ENCODE measurements at places on chromosomes 5 and 9.

- H3K4me3 ChIP-seq, result no peak overlapping the region
- H3K36me3 ChIP-seq, result no peaks in the 10 kb centered on the region
- DNase-seq, result no peak
- no peak overlapping the region for H3K27ac ChIP-seq
- H3K27me3 ChIP-seq, result no peaks in the 10 kb centered on the region
These were observed 137.1 kb upstream of the SMIM23 start for GRCh38 chr5:171648279-171649074.

DNA sequence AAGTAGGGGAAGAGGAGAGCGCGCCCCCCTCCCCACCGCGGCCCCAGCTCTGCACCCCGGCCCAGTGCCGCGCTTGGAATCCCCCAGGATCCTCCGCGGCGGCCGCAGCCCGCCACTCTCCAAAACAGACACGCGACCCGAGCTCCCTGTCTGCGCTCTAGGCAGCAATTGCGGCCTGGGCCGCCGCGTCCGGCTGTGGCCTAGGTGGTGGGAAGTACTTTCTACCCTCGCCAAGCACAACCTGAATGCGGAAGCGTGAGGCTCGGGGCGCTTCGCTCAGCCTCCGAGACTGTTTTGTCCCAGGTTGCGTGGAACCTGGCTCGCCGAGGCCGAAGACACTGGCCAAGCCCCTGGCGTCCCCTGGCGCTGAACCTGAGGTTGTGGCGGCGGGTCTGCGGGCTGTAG is 3.3 kb upstream of the FOXB2 start:
- H3K27me3 ChIP-seq, result peaks cover 100% of the 10 kb centered on the region
- H3K36me3 ChIP-seq, result no peaks in the 10 kb centered on the region
- no peak overlapping the region for H3K27ac ChIP-seq
- H3K4me1 ChIP-seq, result peaks cover 10% of the 10 kb centered on the region
- H3K4me3 ChIP-seq, result peak overlapping the region; percentile 24

DNA sequence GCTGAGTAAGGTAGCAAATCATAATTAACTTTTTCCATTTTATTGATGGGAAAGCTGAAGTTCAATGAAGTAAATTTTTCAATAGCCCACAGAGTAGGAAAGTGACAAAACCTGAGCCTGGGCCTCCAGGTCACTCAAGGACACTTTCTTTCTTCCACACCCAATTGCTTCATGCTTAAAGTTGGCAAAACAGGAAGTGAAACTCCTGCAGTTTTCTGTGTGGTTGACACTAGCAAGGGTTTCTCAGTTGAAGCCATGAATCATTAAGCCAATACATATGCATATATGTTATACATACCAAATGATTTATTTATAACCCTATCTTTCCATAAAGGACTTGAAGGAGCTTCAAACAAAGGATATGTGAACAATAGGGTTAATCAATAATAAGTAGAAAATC is 13.9 kb downstream of the TLR4 start:
- no peak overlapping the region for H3K27ac ChIP-seq

DNA sequence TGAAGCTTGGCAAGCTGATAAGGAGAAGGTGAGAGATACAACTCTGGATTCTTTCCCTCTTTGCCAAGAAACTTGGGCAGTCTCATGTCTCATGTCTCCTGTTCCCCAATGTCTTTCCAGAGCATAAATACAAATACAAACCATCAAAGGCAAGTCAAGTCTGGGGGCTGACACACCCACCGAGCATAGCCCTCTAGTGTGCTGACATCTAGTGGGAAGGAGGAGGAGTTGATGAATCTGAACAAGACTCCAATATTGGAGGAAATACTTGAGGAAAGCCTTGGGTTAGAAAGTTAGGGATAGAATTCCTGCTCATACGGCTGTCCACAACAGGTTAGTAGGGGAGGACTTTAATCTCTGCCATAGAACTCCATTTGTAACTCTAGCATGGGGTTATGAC is 8.6 kb downstream of the MLANA start:
- H3K27ac ChIP-seq, result no peak overlapping the region
- no peaks in the 10 kb centered on the region for H3K27me3 ChIP-seq
- no peak for DNase-seq
- H3K4me1 ChIP-seq, result no peaks in the 10 kb centered on the region

DNA sequence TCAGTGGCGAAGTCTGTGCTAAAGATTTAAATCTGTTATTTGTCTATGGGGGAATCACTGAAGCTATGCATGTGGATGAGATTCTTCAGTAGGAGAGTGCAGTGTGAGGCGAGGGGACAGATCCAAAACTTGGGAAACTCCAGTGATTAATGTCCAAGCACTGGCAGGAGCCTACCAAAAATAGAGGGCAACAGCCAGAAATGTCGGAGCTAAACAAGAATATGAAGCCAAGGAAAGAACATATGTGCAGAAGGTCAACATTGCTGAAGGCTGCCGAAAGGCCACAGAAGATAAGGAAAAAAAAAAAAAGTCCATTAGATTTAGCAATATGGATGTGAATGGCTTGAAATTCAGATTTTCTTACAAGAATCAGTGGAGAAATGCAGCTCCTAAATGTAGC is 61.8 kb downstream of the C6 start:
- H3K4me1 ChIP-seq, result no peaks in the 10 kb centered on the region
- H3K4me3 ChIP-seq, result no peak overlapping the region
- no peak overlapping the region for H3K27ac ChIP-seq
- no peak for DNase-seq
- no peaks in the 10 kb centered on the region for H3K36me3 ChIP-seq
- H3K27me3 ChIP-seq, result no peaks in the 10 kb centered on the region

- DNase-seq, result no peak
- no peaks in the 10 kb centered on the region for H3K36me3 ChIP-seq
- H3K27me3 ChIP-seq, result no peaks in the 10 kb centered on the region
- H3K4me3 ChIP-seq, result no peak overlapping the region
- H3K27ac ChIP-seq, result no peak overlapping the region
These were observed 18.3 kb downstream of the MARCHF3 start for GRCh38 chr5:127011961-127012644.

DNA sequence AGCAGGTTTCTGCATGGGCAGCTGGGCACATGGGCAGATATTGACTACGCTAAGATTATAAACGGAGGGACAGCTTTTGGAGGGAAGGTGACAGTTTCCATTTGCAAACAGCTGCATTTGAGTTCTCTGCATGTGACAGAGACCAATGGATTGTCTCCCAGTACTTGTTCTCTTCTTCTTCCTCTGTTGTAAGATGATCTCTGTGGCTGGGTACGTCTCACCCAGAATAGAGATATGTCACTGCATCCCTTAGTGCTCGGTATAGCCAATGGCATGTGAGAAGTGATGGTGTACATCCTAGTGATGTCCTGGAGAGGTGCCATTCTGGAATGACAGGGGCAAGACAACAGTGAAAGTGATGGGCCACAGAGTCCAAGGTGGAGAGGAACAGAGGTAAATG is 171.3 kb downstream of the CFAP90 start:
- H3K27me3 ChIP-seq, result no peaks in the 10 kb centered on the region
- H3K36me3 ChIP-seq, result no peaks in the 10 kb centered on the region
- DNase-seq, result no peak

- no peaks in the 10 kb centered on the region for H3K4me1 ChIP-seq
- no peak overlapping the region for H3K4me3 ChIP-seq
- peaks cover 42% of the 10 kb centered on the region for H3K27me3 ChIP-seq
- no peak overlapping the region for H3K27ac ChIP-seq
- DNase-seq, result no peak
These were observed 18.4 kb downstream of the GLRA1 start for GRCh38 chr5:151906246-151906645.

DNA sequence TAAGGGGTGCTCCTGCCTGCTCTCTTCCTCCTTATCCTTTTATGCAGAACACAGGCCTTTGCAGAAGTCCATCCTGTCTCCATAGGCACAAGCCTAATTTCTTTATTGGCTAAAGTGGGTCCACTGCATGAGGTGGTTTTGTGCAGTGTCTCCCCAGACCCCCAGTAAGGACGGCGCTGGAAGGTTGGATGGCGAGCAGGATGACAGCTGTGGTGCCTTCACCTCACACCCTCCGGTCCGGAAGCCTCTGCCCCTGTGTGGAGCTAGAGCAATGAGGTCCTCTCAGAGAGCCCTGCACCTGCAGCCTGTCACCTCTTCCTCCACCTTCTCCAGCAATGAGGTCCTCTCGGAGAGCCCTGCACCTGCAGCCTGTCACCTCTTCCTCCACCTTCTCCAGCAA is 393.7 kb upstream of the IRX1 start:
- no peak overlapping the region for H3K27ac ChIP-seq
- H3K4me3 ChIP-seq, result no peak overlapping the region
- no peaks in the 10 kb centered on the region for H3K36me3 ChIP-seq
- peaks cover 6% of the 10 kb centered on the region for H3K4me1 ChIP-seq
- H3K27me3 ChIP-seq, result peaks cover 7% of the 10 kb centered on the region
- no peak for DNase-seq

GRCh38 chr9:72363236-72363635 is 1.8 kb downstream of the ZFAND5 start:
- no peaks in the 10 kb centered on the region for H3K27me3 ChIP-seq
- peaks cover 19% of the 10 kb centered on the region for H3K36me3 ChIP-seq
- H3K27ac ChIP-seq, result peak overlapping the region; percentile 100
- DNase-seq, result no peak
- H3K4me3 ChIP-seq, result peak overlapping the region; percentile 96

DNA sequence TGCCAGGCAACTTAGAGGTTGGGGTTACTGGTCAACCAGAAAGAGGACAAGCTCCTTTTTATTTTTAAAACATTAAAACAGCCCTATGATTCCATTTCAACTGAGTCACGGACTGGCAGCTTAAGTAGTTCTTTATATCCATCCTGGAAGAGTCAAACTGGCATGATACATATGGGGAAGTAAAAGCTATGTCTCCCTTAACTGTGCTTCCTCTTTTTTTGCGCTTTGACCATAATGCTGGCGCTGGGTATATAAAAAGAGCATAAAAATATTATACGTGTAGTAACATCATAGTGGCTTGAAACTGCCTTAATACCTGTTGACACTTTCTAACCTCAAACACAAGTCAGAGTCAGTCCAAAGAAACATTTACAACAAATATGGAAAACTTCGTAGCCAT is 274.4 kb downstream of the CSNK1G3 start:
- no peak for DNase-seq
- H3K27ac ChIP-seq, result no peak overlapping the region
- H3K36me3 ChIP-seq, result no peaks in the 10 kb centered on the region

GRCh38 chr5:61461926-61462325 is 129.9 kb downstream of the ZSWIM6 start:
- peaks cover 6% of the 10 kb centered on the region for H3K4me1 ChIP-seq
- no peaks in the 10 kb centered on the region for H3K36me3 ChIP-seq
- no peak overlapping the region for H3K27ac ChIP-seq
- H3K4me3 ChIP-seq, result no peak overlapping the region

GRCh38 chr5:36870399-36871040 is 6.0 kb upstream of the NIPBL start:
- peak; percentile 78 for DNase-seq
- H3K4me3 ChIP-seq, result no peak overlapping the region
- no peaks in the 10 kb centered on the region for H3K36me3 ChIP-seq
- H3K4me1 ChIP-seq, result peaks cover 13% of the 10 kb centered on the region
- H3K27ac ChIP-seq, result no peak overlapping the region

DNA sequence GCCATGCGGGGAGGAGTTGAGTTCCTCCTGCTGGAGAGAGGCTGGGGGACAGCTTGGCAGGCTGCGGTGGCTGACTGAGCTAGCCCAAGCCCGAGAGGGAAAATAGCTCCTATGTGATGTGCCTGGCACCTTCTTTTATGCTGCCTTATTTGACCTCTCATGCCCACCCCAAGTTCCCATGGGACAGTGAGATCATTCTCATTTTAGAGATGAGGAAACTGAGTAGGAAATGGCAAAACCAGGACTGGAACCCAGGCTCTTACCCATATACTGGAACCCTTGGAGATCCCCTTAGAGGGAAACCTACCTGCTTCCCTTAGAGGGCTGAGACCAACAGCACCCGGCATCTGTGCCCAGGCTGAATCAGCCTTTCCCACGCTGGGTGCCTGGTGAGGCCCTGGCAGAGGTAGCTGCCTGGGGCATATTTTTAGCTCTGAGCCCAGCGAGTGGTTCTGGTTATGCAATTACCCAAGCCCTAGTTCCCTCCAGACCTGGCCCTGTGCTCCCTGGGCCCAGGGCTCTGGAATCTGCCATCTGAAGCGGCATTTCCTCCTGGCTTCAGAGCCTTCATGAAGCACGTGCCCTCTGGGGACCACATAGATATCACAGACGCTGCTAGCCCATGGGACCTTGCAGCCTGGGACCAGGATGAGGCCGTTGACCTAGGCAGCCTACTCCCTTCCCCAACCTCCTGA is 23.6 kb downstream of the COL27A1 start:
- no peak overlapping the region for H3K27ac ChIP-seq
- H3K4me1 ChIP-seq, result peaks cover 28% of the 10 kb centered on the region

GRCh38 chr5:108711898-108712297 is 35.8 kb upstream of the FER start:
- H3K4me1 ChIP-seq, result no peaks in the 10 kb centered on the region
- H3K36me3 ChIP-seq, result no peaks in the 10 kb centered on the region
- H3K27ac ChIP-seq, result no peak overlapping the region
- DNase-seq, result no peak
- no peak overlapping the region for H3K4me3 ChIP-seq

DNA sequence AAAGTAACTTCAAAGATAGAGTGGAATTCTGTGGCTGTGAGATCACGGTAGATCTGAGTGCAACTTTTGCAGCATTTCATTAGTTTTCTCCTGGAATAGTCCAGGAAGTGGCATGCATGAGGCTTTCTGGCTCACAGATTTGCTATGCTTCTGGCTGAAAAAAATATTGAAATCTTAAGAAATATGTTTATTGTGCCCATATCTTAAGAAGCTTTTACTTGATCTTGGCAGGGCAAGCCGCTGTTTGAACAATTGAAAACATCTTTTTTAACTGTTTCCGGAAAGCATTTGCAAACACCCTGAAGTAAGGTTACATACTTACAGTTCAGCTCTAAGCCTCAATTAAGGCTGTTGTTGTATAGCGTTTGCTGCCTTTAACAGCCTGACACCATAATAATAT is 135.7 kb upstream of the GDNF start:
- DNase-seq, result no peak
- no peaks in the 10 kb centered on the region for H3K27me3 ChIP-seq
- H3K4me1 ChIP-seq, result no peaks in the 10 kb centered on the region
- no peak overlapping the region for H3K27ac ChIP-seq
- no peaks in the 10 kb centered on the region for H3K36me3 ChIP-seq

GRCh38 chr9:68640421-68641089 is 64.5 kb upstream of the PIP5K1B start:
- no peaks in the 10 kb centered on the region for H3K27me3 ChIP-seq
- no peak overlapping the region for H3K27ac ChIP-seq
- H3K36me3 ChIP-seq, result no peaks in the 10 kb centered on the region
- no peak overlapping the region for H3K4me3 ChIP-seq
- H3K4me1 ChIP-seq, result no peaks in the 10 kb centered on the region

- peaks cover 55% of the 10 kb centered on the region for H3K4me1 ChIP-seq
- peak overlapping the region; percentile 87 for H3K27ac ChIP-seq
- H3K4me3 ChIP-seq, result no peak overlapping the region
- H3K27me3 ChIP-seq, result no peaks in the 10 kb centered on the region
- peak; percentile 40 for DNase-seq
These were observed 162.1 kb downstream of the ARL15 start for GRCh38 chr5:54148067-54148845.

All from cardiac muscle cell (in vitro differentiated cells and primary cell).